ENCODE measurements at places on chromosomes 1 and 21. TPM values are rescaled to one million over a fixed set of nuclear protein-coding genes. Genes with fewer than 3 reads are reported as not detected.

FCRL1 gene
- total RNA-seq, result not detected

SERPINC1 gene
- not detected for total RNA-seq

OPTC gene
- total RNA-seq, result not detected

TSSK3 gene
- total RNA-seq, result not detected

RUNX3 gene
- not detected for total RNA-seq

All from dermis blood vessel endothelial cell (primary cell).